GM23338 (cell line): ENCODE measurements at places on chromosomes 1 and 21.
A peak's percentile ranks its signal among the peaks of the same experiment; 100 is the strongest.

DNA sequence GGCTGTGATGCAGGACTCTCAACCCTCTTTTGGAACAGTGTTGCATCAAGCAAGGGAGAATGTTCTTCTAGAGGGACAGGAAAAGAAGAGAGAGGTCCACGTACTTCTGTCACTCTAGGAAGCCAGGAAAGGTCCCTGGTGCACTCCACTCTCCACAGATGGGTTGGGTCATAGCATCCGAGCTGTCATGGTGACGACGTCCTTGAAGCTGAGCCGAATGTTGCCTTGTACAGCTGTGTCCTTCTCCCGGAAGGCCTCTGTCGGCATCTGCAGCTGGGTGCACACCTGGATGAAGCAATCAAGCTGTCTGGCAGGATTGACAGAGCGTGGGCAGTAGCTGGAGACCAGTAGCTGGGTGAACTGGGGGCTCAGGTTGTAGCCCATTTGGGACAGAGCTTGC, 12.5 kb downstream of the MDM4 start:
- no peak for DNase-seq

DNA sequence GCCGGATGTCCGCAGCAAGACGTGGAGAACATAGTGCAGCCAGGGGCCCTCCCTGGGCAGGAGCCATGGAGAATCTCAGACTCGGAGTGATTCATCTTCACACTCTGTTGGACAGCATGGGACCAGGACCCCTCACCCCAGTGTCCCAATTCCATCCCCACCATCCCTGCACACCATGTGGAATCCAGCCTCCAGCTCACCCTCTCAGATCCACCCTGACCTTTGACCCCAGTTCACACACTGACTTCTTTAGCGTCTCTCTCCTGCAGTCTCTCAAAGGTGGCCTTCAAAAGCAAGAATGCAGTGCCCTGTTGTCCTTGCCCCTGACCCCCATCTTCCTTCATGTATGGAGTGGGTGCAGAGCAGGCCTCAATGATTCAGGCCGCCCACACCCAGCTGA, 2.1 kb upstream of the TNNI1 start:
- no peak for DNase-seq

DNA sequence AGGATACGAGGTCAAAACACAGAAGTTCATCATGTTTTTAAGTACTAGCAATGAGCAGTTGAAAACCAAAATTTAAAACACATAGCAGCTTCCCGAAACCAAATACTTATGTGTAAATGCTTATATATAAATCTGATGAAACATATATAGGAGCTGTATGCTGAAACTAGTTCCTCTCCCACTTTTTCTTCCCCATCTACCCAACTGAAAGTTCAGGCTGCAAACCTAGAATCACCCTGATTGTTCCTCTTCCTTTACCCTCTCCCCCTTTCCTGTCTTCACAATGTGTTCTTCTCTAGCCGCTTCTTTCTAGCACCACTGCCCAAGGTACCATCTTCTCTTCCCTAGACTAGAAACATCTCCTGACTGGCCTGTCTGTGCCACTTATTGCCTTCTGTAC, 90.6 kb downstream of the ST3GAL3 start:
- no peak for DNase-seq

DNA sequence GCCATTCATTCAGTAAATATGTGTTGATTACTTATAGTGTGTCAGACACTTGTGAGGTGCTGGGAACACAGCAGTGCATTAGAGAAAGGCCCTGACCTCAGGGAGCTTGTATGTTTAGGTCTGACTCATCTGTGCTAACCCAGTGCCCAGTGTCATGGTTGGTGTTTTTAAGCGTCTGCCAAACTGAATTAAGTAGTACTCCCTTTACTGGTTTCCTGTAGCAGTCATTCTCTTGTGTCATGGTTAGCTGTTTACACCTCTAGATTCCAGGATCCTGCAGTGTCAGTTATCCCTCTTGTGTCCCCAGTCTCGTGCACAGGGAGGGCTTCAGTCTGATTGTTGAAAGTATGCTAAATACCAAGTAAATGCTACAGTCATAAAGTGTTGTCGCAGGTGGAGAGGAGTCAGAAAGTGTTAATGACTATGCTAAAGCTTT, 14.2 kb downstream of the UCK2 start:
- DNase-seq = no peak

DNA sequence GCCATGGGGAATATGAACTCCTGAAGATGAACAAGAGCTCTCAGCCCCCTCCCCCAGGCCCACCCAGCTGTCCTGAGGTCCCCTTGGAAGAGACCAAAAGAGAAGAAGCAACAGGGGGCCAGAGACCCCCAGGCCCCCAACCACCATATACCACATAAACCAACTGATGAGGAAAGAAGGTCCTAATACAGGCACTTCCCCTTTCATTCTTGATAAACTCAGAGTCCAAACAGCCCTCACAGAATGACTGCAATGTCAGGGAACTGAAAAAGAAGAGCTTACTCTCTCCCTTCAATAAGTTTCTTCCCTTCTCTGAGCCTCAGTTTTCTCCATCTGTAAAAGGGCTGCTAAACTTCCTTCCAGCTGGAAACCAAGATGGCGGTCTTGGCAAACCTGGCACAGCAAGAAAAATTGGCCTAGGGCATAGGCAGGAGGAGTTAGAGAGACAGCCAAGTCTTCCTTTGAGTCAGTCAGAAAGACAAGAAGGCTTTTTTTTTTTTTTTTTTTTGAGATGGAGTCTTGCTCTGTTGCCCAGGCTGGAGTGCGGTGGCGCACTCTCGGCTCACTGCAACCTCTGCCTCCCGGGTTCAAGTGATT, 90.5 kb downstream of the VWA5B1 start:
- DNase-seq = no peak

GRCh38 chr1:95321531-95321930, 87.5 kb downstream of the RWDD3 start:
- DNase-seq = no peak

- DNase-seq = no peak
Observed at GRCh38 chr1:201694608-201695335, 134.2 kb upstream of the IPO9 start.

DNA sequence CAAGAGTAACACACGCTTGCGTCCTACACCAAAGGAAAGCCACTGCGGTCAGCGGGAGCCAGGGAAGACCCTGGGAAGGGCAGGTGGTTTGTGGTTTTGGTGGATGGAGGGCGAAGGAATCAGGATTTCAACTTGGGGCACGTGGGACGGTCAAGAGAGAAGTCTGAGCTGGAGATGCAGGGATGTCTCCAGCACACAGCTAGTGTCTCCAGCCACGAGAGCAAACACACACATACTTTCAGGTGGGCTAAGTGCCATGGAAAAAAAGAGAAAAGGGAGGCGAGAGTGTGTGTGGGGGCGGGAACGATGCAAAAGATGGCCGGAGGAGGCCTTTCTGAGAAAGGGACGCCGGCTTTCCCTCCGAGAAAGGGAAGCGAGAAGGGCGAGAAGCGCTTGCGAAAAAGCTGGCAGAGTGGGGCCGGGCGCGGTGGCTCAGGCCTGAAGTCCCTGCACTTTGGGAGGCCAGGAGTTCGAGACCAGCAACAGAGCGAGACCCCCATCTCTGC, 1.4 kb upstream of the SRRM1 start:
- peak; percentile 41 for DNase-seq

DNA sequence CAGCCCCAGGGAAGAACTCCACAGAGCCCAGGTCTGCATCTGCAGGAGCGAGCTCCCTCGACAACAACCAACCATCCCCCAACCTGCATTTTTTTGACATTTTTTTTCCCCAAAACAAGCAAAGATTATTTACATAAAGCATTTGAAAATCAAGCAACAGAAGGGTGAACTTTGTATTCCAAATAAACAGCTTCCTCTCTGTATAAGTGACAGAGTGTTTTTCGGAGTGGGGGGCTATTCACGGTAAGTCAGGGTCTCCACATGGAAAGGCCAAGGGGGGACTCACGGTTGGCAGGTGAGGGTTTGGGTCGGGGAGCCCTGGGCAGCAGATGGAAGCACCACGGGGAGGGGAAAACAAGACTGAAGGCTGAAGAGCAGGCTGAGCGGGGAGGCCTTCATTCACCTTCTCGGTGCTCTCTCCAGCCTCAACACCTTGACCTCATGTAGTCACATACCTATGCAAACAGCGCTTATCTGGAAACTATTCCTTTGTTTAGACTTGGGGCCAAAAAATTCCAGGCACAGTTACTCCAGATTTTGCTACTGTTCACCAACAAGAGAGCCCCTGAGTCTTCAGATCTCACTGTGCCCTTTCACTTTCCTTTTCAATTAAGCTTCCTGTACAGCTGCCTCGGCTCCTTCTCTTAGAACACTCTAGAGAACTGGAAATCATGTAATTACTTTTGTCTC, 27.6 kb downstream of the C2CD2 start:
- peak; percentile 64 for DNase-seq

GRCh38 chr1:248828845-248829244, 3.1 kb upstream of the SH3BP5L start:
- no peak for DNase-seq

GRCh38 chr1:30789388-30790255, 32.0 kb upstream of the LAPTM5 start:
- no peak for DNase-seq

DNA sequence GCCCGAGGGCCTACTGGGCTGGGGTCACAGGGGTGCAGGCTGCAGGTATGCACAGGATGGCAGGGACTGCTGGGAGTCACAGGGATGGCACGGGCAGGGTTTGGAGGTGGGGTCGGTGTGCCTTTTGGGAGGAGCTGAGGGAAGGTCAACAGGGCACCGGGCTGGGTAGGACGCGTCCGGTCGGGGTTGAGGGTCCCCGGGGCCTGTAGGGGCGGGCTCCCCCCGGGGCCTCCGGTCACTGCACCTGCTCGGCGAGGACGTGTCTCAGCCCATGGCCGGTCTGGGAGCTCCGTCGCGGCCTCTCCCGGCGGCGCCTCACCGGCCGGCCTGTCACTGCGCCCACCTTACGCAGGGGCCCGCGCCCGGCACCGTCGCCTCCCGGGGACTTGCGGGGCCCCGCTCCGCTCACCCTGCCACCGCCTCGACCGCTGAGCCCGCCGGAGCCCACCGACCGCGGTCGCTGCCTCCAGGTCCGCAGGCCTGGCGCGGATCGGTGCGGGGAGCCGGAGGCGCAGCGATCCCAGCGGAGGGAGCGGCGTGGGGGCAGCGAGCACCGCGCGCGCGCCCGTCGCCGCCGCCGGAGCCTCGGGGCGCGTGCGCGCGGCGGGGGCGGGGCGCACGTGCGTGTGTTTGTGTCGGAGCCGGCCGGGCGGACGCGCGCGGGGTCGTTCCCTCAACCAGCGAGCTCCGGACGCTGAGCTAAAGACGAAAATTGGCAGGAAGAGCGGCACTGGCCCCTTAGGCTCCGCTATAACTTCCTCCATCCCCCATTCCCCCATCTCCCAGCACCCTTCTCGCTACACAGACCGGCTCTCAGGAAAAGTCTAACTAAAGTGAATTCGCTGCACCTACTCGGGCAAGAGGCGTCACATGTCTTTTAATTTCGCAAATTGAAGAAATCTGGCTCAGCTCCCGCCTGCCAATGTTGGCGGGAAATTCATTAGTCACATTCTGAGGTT, at the start of gene AMIGO1:
Gene AMIGO1, minus strand, starts transcription at position 552 of the 959 bp plus-strand sequence. CDS start 815 bp downstream, outside the sequence.
- peak; percentile 85 for DNase-seq

DNA sequence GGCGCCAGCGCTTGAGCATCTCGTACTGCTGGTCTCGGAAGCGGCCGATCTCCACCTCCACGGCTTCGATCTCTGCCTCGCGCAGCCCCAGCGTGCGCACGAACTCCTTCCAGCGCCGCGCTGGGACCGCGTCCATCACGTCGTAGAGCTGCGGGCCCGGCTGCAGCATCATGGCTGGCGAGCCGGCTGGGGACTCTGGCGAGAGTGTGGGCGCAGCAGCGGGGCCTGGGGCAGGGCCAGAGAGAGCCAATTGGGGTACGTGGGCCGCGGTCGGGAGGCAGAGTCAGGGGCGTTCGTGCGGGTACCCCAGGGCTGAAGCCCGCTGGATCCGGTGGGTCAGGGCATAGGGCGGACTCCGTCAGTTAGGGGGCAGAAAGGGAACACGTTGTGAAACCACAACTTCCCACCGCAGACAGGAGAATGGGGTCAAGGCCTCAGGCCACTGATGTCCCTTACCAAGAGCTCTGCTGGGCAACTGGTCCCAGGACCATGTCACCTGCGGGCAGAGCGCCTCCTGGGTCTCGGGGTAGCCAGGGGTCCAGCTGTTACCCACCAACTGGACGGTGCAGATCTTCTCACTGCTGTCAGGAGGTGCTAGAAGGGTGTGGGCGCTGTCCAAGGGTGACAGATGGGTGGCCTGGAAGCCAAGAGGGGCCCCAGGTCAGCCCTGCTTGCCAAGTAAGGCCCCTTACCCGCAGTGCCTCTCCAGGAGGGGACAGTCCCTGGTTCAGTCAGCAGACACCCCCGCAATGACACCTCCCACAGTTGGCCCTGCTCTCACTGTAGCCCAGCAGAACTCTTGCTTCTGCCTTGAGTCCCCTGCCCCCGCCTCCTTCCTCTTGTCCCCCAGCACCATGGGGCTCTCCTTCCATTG, 4.2 kb downstream of the TNFRSF25 start:
- DNase-seq = no peak

DNA sequence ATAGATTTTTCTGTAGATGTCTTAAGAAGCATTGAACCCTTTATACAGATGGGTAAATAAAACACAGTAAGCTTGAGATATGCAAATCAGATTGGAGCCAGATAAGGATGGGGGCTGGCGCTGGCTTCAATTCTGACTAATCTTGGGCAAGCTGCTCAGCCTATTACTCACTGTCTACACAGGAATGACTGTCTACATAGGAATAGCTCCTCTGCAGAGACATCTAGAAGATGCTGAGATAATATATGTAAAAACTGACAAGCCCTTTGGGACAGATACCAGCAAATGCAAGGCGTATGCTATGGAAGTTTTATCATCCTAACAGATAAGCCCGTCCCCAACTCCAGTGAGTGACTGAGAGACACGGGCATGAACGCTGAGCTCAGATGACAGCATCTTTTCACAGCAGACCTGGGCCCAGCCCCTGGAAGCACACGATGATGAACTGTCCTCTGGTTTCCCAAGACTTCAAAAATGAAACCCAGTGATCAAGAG, 1.7 kb downstream of the CLDN14 start:
- no peak for DNase-seq

- DNase-seq = no peak
Observed at GRCh38 chr1:13576926-13577325, 6.7 kb upstream of the PDPN start.

GRCh38 chr1:23567629-23567995, 8.3 kb upstream of the ID3 start:
- DNase-seq = peak; percentile 57

GRCh38 chr1:55938376-55938850, 641.0 kb downstream of the PLPP3 start:
- DNase-seq = no peak

- DNase-seq = no peak
Observed at GRCh38 chr1:234545517-234546386, 64.2 kb downstream of the IRF2BP2 start.
